Suppressor macrophage treated with lipopolysaccharide for 4 hours (primary cell): ENCODE measurements at places on chromosomes 4 and X.

DNA sequence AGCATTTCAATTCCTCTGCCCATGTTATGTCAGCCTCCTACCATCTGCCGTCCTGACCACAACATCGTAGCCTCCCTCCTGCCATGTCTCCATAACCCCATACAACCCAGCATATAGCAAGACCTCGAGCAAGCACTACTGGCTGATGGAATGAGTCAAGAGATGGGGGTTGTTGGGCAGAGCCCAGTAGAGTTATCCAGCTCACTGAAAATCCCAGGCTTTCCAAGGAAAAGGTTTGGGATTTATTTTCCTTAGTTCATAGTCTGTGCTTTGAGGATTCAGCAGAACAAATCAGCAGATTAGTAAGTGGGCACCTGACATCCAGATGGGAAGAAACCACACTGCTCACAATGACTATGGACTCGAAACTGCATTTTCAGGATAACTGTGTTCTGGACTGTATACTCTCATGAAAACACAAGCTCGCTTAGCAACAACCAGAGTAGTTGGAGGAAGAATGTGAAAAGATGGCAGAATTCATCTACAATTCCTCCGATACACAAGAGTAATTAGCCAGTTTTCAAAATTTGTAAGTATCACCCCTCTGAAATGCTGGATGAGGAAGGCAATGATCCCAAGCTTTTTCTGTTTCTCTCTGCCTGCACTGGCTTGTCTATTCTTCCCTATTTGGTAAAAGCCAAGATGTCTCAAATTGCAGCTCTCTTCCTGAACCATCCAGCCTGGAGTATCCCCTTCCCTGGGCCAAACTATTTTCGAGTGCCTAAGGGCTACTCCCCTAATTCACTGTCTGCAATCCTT lies 186.2 kb upstream of the TBL1X start:
- no peak for DNase-seq

DNA sequence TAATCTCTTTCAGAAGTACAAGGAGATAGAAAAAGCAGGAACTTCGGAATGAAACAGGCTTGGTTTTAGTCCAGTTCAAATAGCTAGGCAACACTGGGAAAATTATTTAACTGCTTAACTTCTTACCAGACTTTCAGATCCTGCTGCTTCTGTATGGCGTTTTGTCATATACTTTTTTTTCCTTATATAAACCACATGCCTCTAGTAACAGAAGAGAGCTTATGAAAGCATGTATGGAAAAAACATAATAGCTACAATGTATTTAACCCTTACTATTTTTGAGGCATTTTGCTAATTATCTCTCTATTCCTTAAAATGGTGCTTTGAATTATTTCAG lies 439.6 kb downstream of the INPP4B start:
- no peak for DNase-seq

- peak; percentile 89 for DNase-seq
Observed at GRCh38 chr4:55947912-55948725, 626 bp upstream of the CEP135 start.

DNA sequence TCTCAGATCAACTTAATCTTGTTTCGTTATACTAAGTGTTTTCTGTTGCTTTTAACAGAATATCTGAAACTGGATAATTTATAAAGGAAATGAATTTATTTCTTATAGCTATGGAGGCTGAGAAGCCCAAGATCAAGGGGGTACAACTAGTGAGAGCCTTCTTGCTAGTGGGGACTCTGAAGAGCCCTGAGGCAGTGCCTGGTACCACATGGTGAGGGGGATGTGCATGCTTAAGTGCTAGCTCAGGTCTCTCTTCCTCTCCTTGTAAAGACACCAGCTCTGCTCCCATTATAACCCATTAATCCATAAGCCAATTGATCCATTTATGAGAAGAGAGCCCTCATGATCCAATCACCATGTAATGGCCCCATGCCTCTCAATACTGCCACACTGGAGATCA lies 17.9 kb downstream of the COX18 start:
- no peak for DNase-seq

GRCh38 chr4:114149-114548 lies 10.2 kb upstream of the ZNF718 start:
- DNase-seq = no peak

GRCh38 chr4:52676536-52676935 lies 17.4 kb upstream of the USP46 start:
- DNase-seq = no peak

DNA sequence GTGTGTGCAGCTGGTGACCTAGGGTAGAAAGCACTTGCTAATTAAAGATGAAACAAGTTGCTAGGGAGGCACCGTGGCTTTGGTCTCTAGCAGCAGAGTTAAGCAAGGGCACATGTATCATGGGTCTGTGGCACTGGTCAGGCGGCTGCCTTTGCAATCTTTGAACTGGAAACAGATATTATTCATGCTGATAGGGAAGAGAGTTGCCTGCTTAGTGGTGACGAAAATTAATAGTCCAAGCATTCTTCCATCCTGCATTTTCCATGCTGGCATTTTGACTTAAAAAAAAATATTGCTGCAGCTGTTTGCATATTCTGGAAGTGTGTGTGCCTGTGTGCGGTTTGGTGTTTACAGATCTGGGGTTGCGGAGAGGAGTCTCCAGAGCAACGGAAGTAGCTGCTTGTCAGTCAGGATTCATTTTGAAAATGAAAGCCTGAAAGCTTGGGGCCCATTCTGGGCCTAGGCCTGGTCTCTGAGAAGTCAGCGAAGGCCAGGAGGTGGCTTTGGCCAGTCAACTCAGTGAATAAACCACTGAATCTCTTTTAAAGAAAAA lies 2.3 kb upstream of the SOWAHD start:
- peak; percentile 68 for DNase-seq

GRCh38 chrX:30504309-30504708 lies 73.3 kb downstream of the TASL start:
- peak; percentile 41 for DNase-seq

GRCh38 chr4:16079046-16079445 lies 4.8 kb downstream of the PROM1 start:
- peak; percentile 76 for DNase-seq

GRCh38 chr4:169234137-169234855 lies 36.5 kb downstream of the SH3RF1 start:
- no peak for DNase-seq

- no peak for DNase-seq
Observed at GRCh38 chr4:81758574-81759264, 287.0 kb upstream of the RASGEF1B start.

DNA sequence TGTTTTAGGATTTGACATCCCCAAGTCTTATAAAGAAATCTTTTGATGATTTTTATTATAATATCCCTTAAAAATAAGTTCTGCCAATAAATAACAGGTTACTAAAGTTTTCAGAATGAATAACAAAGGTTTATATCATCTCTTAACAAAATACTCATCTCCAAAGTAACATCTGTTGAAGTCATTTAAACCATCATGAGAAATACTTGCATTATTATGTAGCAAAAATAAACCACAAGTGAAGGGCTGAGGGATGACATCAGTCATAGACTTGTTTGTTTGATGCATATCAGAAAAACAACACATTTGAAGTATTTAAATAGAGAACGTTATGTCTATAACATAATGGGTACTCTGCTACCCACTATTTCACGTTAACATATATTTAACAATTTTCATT lies 114.9 kb downstream of the SPOCK3 start:
- no peak for DNase-seq

- DNase-seq = peak; percentile 5
Observed at GRCh38 chr4:75031775-75032174, 98.9 kb downstream of the PARM1 start.

- peak; percentile 73 for DNase-seq
Observed at GRCh38 chrX:30620980-30621618, 32.1 kb upstream of the GK start.

DNA sequence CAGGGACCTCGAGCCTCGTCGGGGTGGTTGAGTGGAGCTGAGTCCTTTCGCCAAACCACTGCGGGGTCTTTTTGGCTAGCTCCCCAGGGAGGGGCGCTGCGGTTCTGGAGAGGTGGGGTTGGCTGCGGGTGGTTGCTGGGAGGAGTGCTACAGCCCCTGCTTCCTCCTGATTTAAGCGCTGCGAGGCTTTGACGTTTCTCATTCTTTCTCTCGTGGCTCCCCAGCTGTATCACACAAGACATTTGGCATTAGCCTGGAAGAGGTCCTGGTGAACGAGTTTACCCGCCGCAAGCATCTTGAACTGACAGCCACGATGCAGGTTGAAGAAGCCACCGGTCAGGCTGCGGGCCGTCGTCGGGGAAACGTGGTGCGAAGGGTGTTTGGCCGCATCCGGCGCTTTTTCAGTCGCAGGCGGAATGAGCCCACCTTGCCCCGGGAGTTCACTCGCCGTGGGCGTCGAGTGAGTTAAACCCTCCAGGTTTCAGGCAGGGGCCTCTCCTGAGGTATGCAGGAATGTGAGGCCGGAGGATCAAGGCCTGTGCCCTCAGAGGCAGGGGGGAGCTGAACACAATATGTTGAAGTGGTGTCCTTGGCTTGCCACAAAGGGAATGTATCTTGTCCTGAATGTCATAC lies 25.5 kb downstream of the ARHGAP36 start:
- DNase-seq = no peak

DNA sequence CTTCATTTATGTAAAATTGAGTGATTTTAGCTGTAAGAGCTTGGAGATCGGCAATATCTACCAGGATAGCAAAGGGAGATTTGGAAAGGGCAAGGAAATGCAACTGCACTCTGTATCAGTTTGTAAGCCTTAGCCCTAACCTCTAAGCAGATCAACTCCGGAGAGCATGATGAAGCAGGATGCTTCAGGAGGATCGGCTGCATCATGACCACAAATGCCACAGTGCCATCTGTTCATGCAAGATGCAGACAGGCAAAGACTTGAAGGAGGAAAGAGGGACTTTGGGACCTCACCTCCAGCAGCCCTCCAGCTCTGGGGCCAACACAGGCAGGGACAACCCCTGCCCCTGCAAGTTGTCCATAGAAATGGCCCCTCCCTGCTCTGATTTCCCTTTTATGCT lies 377.6 kb upstream of the GATB start:
- DNase-seq = no peak

- DNase-seq = peak; percentile 94
Observed at GRCh38 chr4:140756319-140757231, at the start of gene TBC1D9. TBC1D9 (minus strand) TSS chr4:140756385; CDS start chr4:140756045, 340 bp downstream.

DNA sequence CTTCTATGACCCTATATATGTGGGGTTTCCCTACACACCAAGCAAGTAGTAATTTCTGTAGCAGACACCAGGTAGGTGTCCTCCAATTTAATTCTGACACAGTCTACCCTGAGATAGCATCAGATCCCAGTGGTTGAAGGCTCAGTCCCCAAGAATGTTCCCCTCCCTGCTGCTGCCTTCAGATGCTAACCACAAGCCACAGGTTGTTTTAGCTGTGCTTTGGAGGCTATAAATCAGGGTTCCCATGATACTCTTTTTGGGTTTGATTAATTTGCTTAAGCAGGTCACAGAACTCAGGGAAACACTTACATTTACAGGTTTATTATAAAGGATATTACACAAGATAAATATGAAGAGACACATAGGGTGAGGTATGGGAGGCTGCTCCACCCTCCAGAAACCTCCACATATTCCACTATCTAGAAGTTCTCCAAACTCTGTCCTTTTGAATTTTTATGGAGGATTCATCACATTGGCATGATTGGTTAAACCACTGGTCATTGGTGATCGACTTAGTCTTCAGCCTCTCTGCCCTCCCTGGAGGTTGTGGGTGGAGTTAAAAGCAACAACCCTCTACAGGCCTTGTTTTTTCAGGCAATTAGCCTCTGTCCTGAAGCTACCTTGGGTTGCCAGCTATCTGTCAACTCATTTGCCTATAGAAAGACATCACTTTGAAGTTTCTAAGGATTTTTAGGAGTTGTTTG lies 50.8 kb downstream of the GRIA2 start:
- no peak for DNase-seq

- DNase-seq = no peak
Observed at GRCh38 chr4:53022513-53023100, 160.5 kb downstream of the RASL11B start.

- no peak for DNase-seq
Observed at GRCh38 chr4:116824172-116824571, 261.2 kb downstream of the TRAM1L1 start.

- peak; percentile 57 for DNase-seq
Observed at GRCh38 chr4:85482010-85482738, 7.2 kb downstream of the ARHGAP24 start.

DNA sequence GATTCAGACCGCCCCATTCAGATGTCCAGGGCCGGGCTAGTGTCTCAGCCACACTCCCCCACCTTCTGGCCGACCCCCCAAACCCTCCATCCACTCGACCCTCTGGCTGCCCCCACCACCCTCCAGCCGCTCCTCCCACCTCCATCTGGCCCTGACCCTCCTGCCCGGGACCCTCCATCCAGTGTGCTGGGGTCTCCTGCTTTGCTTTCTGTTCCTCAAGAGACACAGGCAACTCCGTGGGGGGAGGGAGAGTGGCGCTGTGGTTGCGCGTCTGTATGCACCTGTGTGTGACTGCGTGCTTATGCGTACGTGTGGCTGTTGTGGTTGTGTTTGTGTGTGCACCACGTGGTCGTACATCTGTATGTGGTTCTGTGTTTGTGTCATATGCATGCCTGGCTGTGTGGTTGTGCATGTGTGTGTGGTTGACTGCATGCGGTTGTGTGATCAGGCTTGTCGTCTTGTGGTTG lies 33.3 kb downstream of the CPLX1 start:
- no peak for DNase-seq

DNA sequence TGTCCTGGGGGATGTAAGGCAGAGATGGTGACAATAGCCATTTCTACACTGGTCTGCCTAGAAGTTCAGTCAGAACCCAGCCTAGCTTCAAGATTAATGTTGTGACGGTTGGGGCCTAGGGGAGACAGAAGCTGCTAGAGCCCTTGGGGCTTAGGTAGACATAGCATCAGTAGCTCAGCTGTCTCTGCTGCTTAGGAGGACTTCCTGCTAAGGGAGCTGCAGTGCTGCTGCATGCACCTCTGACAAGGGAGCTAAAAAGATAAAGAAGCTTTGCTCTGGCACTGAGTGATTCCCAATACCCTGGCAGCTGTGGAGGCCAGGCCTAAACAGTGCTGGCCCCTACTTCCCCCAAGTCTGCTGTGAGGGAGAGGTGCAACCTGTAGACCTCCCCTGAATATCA lies 116.0 kb downstream of the CT47B1 start:
- no peak for DNase-seq

DNA sequence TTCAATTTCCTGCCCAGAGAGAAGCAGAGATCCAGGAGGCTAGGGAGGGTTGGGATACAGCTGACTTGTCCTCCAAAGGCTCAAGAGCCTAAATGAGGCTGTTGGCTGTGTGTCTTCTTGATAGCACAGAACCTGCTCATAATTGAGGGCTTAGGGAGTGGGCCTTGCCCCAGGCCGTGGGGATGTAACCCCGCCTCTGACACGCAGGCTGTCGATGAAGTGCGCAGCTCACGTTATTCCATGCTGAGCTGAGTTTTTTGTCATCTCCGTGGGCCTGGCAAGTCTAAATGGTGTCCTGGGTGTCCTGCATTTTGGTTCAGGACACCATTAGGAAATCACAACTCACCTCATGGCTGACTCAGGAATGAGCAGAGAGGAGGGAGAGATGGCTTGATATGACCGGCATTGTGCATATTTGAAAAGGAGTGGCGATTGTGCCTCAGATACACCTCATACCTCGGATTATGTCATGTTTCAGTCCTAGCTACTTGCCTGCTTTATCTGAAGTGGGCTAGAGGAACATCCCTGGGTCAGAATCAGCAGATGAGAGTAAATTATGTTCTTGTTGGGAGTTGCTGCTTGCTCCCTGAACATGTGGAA lies 43.7 kb downstream of the FHDC1 start:
- no peak for DNase-seq
